ENCODE measurements at places on chromosomes 12 and 14.

GRCh38 chr12:64457466-64457865 is 5.5 kb downstream of the TBK1 start:
- DNase-seq: no peak

DNA sequence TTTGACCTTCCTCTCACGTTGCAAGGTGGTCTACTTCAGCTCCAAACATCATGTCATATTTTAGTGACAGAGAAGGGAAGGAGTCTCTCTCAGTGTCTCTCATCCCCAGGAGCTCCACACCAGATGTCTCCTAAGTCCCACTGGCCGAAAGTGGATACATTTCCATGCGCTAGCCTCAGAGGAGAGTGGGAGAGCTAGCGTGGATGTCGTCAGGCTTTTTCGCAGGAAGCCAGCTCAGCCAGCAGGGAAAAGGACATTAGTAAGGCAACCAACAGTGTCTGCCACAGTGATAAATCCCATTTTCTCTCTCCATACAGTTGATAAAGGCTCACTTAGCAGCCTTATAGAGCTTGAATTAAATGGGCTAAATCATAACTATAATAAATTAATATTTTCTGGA is 155.7 kb downstream of the PELI2 start:
- DNase-seq: no peak

DNA sequence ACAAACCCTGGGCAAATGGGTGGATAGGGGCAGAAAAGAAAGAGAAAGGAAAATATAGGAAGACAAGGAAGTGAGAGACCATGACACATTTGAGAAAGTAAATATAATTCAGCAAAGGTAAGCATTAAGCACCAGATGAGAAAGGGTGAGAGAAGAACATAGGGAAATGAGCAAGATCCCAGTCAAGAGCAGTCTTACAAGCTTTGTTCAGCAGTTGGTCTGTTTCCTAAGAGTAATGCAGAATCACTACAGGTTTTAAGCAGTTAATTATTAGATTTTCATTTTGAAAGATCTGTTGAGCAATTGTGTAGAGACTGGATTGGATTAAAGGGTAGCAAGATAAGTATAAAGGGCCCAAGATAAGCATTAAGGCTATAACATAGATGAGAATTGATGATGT is 146.3 kb downstream of the PLCZ1 start:
- DNase-seq: no peak

DNA sequence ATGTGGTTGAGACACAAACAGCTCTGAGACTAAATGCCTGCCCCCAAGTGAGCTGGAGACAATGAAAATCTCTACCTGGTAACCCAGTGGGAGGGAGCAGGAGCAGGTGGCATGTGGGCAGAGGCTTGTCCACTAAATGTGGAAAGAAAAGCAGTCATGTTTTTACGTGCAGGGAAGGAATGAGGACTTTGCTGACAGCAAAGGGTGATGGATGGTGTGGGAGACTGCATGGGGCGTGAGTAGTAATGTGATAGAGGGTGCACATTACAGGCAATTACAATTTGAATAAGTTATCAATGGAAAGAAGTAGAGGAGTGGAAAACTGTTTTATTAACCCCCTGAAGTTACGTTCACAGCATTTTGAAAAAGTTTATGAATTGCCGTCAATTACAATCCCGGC is 176.6 kb downstream of the NRXN3 start:
- DNase-seq: no peak

DNA sequence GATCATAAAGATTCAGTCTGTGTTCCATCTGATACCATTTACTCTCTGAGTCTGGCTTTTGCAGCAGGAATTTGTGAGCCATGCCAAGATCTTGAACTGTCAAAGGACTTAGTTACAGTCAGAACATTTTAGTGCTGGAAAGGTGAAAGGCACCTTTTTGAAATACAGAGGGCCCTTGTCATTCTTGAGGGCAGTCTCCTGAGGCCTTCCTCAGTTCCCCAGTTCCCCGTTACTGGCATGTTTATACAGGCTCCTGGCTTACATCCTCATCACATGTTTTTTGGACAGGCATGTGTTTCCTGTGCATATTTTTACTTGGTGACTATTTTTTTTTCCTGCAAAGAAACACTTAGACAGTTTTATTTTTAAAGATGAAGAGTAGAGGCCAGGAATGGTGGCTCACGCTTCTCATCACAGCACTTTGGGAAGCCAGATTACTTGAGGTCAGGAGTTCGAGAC is 21.0 kb downstream of the CFAP54 start:
- no peak for DNase-seq

DNA sequence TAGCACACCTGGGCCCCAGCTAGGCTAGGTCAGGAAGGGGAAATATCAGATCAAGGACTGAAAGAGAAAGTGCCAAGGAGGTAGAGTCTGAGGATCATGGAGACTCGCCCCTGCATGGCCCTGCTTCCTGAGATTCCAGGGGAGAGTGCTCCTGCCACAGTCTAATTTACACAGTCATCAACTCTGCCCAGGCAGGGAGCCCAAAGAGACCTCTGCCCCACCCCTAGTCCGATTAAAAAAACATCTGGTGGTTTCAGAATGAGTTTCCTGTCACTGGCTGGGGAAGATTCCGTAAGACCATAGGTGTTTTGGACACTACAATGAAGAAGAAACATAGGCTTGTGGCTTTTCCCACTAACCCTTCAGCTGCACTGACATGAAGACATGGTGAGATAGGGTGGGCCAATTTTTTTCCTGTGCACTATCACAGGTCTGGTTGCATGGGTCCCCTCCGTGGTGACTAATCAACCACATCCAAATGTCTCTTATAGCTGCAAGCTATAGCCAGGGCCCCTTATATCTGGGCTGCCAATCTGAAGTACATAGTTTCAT is 31.5 kb upstream of the GZMB start:
- no peak for DNase-seq

- no peak for DNase-seq
These were observed 384.7 kb downstream of the CCDC91 start for GRCh38 chr12:28574746-28575592.

- no peak for DNase-seq
These were observed 12.5 kb upstream of the INF2 start for GRCh38 chr14:104676694-104677511.

GRCh38 chr14:94673071-94673470 is 60.9 kb downstream of the SERPINA3 start:
- no peak for DNase-seq

- DNase-seq: no peak
These were observed 291.7 kb downstream of the RAD51B start for GRCh38 chr14:68111097-68111852.

DNA sequence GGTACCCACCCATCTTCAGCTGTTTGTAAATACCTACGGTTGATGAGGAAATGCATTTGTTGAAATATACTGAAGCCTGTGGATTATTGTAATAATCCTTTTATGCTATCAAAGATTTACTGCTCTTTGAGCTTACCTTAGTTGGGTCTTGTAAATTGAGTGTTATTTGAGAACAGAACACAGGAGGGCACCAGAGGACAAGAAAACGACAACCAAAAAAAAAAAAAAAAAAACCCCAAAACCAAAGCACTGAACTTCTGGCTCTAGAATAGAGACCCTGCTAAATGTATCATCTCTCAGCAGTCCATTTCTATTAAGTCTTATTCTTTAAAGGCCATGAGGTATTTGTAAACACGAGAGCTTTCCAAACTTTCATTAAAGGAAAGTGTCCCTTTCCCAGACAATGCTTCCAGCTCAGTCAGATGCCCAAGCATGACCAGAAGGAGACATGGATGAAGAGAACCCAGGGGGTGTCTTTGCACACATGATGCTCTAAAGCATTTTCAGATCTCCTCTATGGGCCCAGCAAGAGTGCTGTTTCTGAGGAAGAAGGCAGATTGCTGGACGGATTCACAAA is 763.9 kb downstream of the NRXN3 start:
- DNase-seq: peak; percentile 61

GRCh38 chr14:88002421-88003075 is 2.4 kb upstream of the GPR65 start:
- no peak for DNase-seq

DNA sequence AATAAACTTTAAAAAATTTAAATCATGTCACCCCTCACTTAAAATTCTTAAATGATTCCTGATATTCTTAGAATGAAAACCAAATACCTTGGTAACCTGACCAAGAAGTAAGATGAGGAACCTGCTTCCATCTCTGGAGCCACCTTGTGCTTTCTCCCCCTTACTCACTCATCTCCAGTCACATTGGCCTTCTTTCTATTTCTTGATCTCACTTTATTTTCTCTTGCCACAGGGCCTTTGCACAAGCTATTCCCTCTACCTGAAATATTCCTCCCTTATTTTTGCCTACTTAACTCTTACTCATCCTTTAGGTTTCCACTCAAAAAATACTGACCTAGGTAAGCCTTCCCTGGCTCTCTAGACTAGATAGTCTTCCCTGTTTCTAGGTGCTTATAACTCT is 5.1 kb downstream of the ZCRB1 start:
- no peak for DNase-seq

GRCh38 chr14:61889914-61890351 is 127.7 kb downstream of the SNAPC1 start:
- DNase-seq: peak; percentile 44

- DNase-seq: no peak
These were observed 8.4 kb downstream of the TRMT61A start for GRCh38 chr14:103537175-103537990.

DNA sequence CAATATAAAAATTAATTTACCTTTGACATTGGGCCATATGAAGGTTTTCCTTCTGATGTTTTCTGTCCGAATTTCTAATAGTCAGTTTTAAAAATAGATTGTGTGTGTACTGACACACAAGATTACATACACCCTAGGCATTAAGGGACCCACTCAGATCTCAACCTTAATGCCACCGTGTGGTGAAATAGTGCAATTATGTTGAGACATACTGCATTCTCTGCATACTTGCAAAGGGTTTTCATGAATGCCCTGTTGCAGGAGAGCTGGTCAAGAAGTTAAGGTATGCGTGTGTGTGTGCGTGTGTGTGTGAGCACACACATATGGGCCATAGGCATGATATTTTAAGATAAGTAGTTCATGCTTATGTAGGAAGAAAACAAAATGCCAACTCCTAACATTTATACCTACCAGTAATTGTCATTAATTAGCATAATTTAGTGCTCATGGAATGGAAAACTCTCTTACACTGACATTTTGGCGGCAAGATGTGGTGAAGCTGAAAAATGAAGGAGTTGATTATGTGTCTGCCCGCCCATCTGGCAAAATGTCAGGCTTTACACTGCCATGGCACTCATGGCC is 58.8 kb downstream of the PIK3C2G start:
- peak; percentile 63 for DNase-seq

- DNase-seq: no peak
These were observed 536.4 kb upstream of the NOVA1 start for GRCh38 chr14:27134200-27134599.

GRCh38 chr12:55037351-55037987 is 17.7 kb downstream of the NEUROD4 start:
- no peak for DNase-seq

- DNase-seq: peak; percentile 56
These were observed 230.5 kb downstream of the SLC25A21 start for GRCh38 chr14:36941783-36942521.

- DNase-seq: no peak
These were observed 176.7 kb downstream of the RAD51B start for GRCh38 chr14:67996235-67996634.

DNA sequence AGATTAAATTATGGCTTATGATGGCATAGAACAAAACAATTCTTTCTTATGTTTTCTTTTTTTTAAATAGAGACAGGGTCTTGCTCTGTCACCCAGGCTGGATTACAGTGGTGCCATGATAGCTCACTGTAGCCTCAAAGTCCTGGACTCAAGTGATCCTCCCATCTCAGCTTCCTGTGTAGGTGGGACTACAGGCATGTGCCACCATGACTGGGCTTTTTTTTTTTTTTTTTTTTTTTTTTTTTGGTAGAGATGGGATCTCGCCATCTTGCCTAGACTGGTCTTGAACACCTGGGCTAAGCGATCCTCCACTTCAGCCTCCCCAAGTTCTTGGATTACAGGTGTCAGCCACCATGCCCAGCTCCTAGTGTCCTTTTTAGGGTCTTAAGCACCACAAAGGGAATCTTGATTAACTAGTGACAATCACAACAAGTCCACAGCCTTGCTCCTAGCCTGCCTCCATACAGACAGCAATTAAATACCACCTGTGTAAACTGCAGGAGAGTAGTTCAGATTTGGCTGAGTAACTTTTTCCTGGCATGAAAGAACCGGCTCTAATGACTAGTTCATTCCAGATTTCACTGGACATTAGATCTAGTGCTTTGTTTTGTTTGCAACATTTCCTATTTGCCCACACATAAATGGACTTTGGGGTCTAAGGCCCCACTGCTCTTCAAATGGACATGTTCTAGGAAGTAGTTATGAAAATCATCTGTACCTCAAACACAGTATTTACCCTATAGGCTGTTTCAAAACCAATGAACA is 61.6 kb downstream of the SH2B3 start:
- no peak for DNase-seq

GRCh38 chr12:127416796-127417195 is 850.2 kb upstream of the TMEM132C start:
- DNase-seq: no peak

- DNase-seq: no peak
These were observed 263.9 kb upstream of the TMTC1 start for GRCh38 chr12:30047516-30048254.

GRCh38 chr14:81208489-81208888 is 12.3 kb downstream of the GTF2A1 start:
- no peak for DNase-seq

GRCh38 chr12:48023386-48023785 is 19.1 kb upstream of the COL2A1 start:
- peak; percentile 45 for DNase-seq

- no peak for DNase-seq
These were observed 2.5 kb upstream of the ESRRB start for GRCh38 chr14:76373456-76373855.

GRCh38 chr12:12804432-12804886 is 8.7 kb upstream of the DDX47 start:
- DNase-seq: no peak

GRCh38 chr12:118528625-118529024 is 152.3 kb downstream of the SUDS3 start:
- DNase-seq: no peak

DNA sequence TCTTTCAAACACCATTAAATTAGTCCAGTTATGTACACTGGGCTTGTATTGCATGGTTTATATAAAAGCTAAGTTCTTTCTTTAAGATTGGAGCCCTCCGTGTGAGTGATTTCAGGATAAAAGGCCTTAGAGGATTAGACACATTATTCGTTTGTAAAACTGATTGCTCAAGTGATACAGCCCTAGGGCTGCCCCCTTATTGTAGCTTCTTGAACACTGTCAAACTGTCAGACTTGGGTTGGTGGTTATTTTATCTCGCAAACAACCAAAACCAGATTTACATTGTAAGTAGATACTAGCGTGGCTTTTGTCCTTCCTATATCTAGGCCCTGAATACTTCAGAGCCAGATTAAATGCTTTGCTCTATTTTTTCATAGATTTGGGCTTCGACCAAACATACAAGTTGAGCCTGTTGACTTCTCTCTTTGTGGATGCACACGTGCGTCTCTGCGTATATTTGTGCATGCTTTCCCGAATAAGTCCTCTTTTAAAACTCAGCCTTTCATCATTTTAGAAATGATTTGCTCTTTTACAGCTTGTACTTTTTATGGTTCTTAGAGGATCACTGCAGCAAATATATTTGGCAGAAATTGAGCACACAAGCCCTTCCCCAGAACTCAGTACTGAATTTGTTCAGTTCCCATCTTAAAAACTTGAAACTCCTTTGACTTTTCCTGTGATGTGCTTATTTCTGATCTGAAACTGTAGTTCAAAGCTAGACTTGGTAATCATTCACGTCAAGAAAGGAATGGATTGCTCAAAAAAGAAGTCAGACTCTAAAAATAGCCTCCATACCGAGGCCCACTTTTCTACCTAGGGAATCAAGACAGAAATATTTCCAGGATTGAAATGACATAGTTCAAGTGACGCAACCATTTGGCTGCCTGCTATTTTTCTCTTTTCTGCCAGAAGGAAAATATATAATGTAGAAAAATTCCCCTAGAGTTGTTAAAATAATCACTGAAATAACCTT is 129.5 kb downstream of the ETV6 start:
- DNase-seq: no peak
